ENCODE measurements at places on chromosomes 2 and 18.
A peak's percentile ranks its signal among the peaks of the same experiment; 100 is the strongest.

GRCh38 chr2:37011130-37011529 is 44.8 kb upstream of the STRN start:
- no peak for DNase-seq

GRCh38 chr2:227780981-227781615 is 32.5 kb upstream of the CCL20 start:
- no peak for DNase-seq

DNA sequence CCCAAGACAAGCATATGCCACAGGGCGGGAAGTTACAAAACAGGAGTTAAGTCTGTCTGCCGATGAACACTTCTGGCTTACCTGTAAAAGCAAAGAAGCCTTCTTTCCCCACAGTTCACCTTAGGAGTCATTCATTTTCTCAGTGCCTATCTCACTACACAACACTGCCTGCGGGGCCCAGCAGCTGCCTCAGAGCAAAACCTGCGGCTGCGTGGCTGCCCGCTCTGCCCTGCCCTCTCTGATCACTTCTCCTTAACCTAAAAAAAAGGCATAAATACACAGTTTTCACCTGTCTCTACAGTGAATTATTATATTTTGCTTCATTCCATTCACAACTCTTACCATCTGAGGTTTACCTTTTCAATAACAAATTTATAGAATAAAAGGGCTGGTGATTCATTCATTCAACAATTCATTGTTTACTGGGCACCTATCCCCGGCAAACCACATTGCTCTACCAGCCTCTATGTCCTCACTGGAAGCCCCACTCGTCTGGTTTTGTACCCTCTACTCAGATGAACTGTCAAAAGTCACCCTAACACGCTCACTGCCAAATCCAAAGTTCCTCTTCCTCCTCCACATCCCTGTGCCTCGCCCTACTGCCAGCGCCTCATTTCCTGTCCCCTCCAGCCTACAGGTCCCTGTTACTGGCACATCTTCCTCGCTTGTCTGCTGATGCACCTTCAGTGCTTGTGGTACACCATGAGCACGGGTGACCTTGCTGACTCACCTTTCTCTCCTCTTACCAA is 31.4 kb downstream of the AFG3L2 start:
- no peak for DNase-seq

DNA sequence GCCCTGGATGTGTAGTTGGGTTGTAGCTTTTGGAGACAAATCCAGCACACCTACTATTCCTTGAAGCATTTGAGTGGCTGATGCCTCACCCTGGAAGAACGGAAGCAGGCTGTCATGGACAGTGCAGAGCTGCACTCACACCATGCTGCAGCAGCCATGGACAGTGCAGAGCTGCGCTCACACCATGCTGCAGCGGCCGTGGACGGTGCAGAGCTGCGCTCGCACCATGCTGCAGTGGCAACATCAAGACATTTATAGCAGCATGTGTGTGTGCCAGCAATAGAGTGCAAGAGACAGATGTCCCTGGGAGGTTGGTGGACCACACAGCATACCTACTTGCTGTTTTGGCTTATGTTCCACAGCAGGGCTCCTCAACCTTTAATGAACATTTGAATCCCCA is 30.6 kb downstream of the GNAL start:
- DNase-seq = no peak

GRCh38 chr2:16933355-16933754 is 267.7 kb upstream of the CYRIA start:
- DNase-seq = no peak

DNA sequence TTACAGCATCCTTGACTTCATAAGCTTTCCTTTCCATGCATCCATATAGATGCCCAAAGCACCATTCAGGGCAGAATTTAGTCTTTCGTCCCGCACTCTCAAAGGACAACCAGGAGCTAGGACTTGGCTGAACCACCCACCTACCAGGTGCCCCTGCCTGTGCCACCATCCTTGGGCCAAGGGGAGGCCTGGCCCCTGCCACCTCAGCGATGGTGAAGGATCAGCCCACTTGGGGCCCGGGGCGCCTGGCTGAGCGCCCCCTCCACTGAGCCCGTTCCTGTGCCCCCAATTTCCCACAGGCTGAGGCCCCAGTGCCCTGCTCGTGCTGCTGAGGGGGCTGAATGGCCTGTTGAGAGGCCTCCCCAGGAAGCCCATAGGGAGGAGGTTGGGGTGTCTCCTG is 33.3 kb upstream of the ALPP start:
- DNase-seq = no peak

- peak; percentile 58 for DNase-seq
Observed at GRCh38 chr18:44198612-44199284, 481.9 kb upstream of the SETBP1 start.

DNA sequence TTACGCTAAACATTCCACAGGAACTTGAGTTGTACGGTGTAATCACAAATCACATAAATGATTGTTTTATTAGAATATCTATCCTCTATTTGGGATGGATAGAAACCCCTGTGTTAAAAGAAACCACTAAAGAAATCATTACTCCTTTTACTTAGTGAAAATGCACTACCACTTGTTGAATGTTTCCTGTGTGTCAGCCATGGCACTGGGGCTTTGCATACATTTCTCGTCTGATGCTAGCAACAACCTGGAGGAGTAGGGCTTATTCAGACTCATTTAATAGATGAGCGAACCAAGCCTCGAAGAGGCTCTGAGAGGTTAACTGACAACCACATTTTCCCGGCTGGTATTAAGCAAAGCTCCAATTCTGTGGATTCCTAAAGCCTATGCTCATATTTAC is 60.5 kb upstream of the PELI1 start:
- DNase-seq = no peak

GRCh38 chr2:4012197-4012596 is 308.8 kb downstream of the DCDC2C start:
- no peak for DNase-seq

DNA sequence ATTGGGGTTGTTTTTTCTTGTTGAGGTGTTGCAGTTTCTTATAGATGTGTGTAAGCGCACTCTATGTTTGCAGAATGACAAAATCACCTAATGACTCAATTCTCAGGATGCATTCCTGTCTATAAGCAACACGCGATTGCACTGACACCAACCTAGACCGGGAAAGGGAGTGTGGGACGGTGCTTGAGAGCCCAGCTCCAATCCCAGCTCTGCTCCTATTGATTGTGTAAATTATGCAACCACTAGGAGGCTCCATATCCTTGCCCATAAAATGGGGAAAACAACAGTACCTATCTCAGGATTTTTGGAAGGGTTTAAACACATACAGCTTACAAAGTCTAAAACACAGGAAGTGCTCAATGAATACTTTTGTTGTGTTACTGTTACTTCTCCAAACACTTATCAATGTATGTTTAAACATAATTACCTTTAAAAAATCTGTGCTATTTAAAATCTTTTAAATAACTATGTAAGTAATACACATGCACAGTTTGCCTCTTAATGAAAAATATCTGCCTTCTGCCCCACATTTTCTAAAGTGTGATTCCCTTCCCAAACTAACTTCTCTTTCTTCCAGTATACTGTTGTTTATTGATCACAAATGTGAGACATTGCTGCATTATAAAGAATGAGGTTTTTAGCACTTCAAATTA is 132.5 kb downstream of the SPHKAP start:
- peak; percentile 7 for DNase-seq

DNA sequence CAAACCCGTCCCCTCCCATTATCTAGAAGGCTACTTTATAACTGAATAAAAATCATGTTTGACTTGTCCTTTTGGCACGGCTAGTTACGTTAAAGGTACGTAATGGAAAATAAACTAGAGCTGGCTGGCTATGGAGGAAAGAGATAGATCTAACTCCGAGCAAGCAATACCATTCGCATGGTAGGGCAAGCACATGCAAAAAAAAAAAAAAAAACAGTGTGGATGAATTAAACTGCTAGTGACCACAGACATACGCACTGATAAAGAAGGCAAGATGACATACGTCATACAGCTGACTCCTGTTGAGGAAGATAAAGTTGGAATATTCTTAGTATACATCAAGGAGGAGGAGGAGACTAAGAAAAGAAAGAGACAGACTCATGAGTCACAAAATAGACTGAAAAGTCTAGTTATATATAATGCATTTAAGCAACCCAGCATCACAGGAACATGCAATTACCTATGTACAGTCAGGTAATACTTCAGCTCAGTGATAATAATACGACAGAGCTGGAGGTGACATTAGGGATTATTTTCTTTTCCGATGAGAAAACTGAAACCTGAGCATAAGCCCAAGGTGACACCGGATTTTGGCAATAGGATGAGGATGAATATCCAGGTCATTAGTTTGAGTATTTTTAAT is 37.9 kb upstream of the NARS1 start:
- no peak for DNase-seq

DNA sequence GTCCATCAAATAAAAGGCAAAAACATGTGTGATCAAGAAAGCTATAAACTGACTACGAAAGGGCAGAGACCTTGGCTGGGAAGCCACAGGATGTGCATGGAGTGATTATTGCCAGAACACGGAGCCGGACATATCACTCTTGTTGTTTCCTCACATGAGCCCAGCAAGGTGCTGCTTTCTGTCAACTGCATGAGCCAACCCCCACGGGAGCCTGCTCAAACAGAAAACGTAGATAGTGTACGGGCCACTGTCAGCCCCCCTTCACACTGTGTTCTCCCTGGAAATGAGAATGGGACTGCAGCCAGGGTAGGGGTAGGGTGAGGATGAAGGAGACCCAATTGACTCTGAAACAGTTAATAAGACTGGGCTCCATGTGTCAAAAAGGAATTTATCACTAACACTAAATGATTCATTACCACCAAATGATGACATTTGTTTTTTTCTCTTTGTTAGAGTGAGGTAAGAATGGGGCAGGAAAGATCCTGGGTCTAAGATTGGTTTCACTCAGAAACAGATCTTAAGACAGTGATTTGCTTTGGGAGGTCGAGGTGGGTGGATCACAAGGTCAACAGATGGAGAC is 235.8 kb downstream of the MREG start:
- no peak for DNase-seq

GRCh38 chr2:26540961-26541360 is 63.0 kb upstream of the OTOF start:
- peak; percentile 44 for DNase-seq

GRCh38 chr2:200862532-200863000 is 1.9 kb downstream of the CLK1 start:
- DNase-seq = no peak

- DNase-seq = no peak
Observed at GRCh38 chr2:38128653-38129052, 52.7 kb upstream of the CYP1B1 start.

- DNase-seq = no peak
Observed at GRCh38 chr2:206955253-206955652, 15.9 kb downstream of the CPO start.

DNA sequence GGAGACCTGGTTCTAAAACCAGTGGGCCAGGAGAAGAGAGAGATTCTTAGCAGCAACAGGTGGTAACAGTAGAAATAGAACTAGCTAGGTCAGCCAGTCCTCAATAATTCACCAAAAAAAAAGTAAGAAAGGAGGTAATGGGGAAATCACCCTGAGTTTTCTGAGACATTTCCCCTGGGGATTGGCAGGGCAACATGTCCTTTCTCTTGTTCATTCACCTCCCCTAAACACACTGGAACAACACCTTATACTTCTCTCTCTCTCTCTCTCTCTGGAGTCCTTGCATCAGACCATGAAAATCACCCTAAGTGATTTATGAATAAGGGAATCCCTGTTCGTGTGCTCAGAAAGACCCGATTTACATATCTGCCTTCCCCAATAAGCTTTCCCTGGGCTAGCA is 64.8 kb downstream of the COX7A2L start:
- DNase-seq = no peak

DNA sequence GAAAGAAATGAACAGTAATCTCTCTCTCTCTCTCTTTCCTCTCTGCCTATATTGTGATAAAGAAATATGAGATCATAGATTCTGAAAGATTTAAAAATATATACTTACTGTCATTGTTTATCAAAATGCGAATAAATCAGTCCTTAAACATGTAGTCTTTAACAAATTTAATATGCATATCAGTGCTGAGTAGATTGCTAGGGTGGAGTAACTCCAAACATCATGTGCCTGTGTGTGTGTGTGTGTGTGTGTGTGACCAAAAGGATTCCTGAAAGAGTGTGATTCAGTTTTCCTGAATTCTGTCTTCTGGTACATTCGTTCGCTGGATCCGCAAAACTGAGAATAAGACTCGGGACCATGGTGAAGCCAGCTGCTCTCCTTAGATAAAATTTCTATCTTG is 24.0 kb upstream of the DSEL start:
- no peak for DNase-seq

DNA sequence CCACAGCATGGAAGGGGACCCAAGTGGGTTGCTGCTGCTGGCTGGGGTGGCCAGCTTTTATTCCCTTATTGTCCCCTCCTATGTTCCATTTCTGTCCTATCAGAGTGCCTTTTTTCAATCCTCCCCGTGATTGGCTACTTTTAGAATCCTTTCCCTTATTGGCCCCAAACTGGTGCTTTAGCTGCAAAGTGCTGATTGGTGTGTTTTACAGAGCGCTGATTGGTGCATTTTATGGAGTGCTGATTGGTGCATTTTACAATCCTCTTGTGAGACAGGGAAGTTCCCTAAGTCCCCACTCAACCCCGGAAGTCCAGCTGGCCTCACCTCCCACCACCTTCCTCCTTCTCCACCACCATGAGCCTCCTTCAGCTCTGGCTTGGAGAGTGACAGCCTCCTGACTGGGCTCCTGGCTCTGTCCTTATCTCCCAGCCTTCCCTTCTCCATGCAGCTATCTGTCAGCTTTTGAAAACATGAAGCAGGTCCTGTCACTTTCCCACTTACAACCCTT is 20.7 kb upstream of the PLB1 start:
- no peak for DNase-seq

- no peak for DNase-seq
Observed at GRCh38 chr2:238103465-238104225, 3.5 kb downstream of the ESPNL start.

- no peak for DNase-seq
Observed at GRCh38 chr2:237669283-237669627, 41.9 kb downstream of the LRRFIP1 start.

DNA sequence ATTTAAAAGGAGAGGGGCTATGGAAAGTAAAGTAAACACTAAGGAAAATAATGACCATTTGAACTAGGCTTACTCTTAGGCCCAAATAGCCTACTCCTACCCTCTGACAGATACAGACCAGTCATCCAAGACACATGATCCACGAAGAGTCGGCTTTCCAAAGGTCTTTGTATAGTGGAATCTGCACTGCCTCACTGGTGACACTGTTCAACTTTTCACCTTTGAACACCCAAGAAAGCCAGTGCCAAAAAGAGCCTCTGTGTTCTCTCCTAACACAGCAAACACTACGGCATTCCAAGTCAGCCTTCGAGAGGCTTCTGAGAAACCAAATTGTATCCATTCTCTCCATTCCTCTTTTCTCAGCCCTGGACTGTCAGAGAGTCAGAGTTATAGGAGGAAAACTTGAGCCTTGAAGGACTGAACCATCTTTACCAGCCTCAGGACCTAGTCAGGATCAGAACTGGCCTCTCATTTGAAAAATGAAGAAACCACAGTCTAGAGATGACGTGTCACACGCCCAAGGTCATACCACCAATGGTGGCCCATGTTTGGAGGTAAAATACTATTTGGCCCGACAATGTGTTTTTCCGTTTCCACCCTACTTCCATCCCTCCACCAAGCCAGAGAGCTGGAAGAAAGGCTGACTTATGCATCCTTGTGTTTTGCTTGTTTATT is 267.4 kb upstream of the ACVR2A start:
- DNase-seq = no peak
